ENCODE measurements at places on chromosomes 6 and 20.

DNA sequence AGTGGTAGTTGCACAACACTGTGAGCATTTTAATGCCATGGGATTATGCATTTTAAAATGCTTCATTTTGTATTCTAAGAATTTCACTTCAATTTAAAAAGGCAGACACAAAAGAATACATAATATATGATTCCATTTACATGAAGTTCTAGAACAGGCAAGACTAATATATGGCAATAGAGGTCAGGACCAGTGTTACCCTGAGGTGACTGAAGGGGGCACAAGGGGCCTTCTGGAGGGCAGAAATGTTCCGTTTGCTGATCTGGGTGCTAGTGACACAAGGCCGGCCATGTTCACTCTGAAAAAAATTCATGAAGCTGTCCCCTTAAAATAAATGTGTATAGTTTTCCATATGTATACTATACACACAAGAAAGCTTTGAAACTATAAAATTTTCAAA, 28.5 kb downstream of the TASP1 start:
- DNase-seq: no peak

- DNase-seq: no peak
Measured at GRCh38 chr20:41230136-41230535, 87.4 kb downstream of the ZHX3 start.

- no peak for DNase-seq
Measured at GRCh38 chr6:136725124-136725523, 67.2 kb downstream of the MAP3K5 start.

- peak; percentile 38 for DNase-seq
Measured at GRCh38 chr6:148146717-148147462, 195.7 kb upstream of the SASH1 start.

DNA sequence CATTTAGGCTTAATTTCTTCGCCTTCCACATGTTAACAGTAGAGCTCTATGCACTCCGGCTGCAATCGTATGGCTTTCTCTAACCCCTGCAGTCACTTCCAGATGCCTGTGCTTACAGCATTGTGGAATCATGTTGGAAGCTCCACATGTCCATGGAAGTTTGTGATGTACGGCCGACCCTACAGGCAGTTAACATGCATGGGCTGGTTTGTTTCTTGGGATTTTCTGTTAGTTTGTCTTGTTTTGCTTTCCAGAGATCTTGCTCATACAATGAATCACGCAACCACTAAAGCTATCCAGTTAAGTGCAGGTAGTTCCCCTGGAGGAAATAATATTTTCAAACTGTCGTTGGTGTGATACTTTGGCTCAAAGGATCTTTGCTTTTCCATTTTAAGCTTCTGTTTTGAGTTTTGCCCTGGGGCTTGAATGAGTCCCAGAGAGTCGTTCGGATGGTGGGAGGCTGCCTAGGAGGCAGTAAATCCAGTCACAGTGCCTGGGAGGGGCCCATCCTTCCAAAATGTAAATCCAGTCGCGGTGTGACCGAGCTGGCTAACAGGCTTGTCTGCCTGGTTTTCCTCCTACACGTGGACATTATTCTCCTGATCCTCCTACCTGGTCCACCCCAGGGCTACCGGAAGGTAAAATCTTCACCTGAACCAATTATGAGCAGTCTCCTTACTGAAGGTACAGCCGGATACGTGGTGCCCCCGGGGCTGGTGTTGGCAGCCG, 225.9 kb downstream of the SMOC2 start:
- no peak for DNase-seq

All from activated CD4-positive, alpha-beta T cell treated with anti-CD3 and anti-CD28 coated beads for 24 hours (primary cell).